ENCODE measurements at places on chromosomes 6 and 20.

DNA sequence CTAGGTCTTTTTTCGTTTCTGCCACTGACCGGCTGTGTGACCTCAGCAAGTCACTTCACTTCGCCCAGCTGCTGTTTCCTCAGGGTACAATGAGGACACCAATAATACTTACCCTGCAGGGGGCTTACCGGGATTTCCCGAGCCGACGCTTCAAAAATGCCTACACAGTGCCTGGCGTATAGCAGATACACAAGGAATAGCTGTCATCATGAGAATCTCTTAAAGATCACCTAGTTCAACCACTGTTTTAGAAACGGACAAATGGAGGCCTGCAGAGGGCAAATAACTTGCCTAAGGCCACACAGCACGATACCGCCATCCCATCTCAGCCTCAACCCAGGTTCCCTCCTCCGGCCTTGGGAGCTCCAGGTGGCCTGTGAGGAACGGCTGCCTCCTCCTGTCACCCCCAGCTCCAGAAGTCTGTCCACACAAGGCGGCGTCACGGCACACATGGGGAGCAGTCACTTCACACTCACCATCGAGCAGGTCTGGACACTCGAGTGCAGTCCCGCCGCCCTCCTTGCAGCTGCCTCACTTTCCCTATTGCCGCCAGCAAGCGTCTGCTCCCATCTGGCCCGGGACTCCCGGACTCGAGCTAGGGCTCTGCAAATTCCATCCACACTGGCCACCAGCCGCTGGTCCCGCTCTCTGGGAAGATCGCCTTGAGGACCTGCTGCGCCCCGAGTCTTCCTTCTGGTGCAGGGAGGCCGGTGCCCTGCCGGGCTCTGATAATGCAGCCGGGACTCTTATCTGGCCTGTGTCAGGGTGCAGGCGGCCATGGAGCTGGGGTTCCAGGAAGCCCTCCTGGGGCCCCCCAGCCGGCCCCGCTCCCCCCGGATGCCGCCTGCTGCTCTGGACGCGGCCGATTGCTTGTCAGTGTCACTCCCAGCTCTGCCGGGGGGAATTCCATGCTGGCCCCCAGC is at the start of gene RIPOR3:
RIPOR3 (minus strand) TSS at position 893 of the 923 bp plus-strand sequence; CDS start at position 479, 414 bp downstream.
- DNase-seq = no peak

DNA sequence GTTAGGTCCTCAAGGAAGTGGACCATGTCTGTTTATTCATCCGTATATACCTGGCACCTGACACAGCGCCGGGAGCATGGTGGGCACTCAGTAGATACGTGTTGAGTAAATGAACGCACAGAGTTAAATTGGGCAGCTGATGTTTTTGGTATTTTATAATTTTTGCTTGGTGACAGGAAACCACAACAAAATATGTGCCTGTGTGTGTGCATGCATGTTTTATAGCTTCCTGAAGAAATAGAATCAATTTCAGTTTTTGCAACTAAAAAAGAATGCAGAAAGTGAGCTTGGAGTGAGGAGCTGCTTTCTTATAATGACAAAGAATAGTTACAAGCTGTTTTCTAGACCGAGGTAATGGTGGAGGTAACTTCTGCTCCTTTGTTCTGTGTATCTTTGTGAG is 91.4 kb downstream of the PLCB4 start:
- DNase-seq = no peak

- no peak for DNase-seq
These were observed 273.5 kb downstream of the COL12A1 start for GRCh38 chr6:74932232-74932888.

GRCh38 chr20:34363465-34364222 is 571 bp downstream of the ITCH start:
- no peak for DNase-seq

- no peak for DNase-seq
These were observed 38.6 kb upstream of the FABP7 start for GRCh38 chr6:122740936-122741335.

DNA sequence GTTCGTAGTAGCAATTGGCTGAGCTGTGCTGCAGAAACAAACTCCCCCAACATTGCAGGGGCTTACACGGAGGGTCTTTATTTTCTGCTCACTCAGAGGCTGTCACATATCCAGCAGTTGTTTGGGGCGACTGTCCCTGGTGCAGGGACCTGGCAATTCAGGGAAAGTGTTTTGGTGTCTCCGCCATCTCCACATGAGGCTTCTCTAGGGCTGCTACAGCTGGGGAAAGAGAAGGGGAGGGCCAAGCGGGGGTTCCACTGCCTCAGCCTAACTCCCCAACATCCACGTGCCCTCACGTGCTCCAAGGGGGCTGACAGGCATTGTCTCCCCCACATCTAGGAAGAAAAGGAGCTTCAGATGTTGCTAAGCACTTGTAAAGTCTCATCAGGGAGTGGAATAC is 61.3 kb upstream of the NXT1 start:
- DNase-seq = no peak

DNA sequence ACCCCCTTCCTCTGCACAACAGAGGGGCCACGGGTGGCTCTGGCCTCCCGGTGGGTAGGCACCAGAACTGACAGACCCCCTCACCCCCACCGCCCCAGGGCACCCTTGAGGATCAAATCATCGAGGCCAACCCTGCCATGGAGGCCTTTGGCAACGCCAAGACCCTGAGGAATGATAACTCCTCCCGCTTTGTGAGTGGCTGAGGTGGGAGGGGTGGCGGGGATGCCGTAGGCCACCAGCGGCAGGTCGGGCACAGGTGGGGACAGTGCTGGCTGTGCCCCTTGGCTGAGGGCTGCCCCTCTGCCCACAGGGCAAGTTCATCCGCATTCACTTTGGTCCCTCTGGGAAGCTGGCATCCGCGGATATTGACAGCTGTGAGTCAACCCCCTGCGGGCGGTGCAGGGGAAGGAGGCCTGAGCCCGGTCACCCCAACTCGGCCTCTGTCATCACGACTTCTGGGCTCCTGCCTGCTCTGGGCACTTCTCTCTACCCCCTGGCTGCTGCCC is 29.1 kb downstream of the MYH7B start:
- DNase-seq = no peak

DNA sequence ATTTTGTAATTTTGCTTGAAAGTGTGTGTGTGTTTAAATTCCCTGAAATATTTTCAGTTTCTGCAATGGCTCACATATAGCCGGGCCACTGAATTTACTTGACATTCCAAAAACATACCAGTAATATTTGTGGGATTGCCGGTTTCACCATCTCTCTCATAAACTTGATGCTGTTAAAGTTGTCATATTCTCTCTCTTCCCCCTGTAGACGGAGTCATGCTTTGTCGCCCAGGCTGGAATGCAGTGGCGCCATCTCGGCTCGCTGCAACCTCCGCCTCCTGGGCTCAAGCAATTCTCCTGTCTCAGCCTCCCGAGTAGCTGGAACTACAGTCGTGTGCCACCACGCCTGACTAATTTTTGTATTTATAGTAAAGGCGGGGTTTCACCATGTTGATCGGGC is 122.1 kb downstream of the TIAM2 start:
- DNase-seq = no peak

- peak; percentile 60 for DNase-seq
These were observed 58.5 kb downstream of the SUN5 start for GRCh38 chr20:32945710-32946221.

- DNase-seq = no peak
These were observed 104.4 kb upstream of the FAM184A start for GRCh38 chr6:119182875-119183274.

DNA sequence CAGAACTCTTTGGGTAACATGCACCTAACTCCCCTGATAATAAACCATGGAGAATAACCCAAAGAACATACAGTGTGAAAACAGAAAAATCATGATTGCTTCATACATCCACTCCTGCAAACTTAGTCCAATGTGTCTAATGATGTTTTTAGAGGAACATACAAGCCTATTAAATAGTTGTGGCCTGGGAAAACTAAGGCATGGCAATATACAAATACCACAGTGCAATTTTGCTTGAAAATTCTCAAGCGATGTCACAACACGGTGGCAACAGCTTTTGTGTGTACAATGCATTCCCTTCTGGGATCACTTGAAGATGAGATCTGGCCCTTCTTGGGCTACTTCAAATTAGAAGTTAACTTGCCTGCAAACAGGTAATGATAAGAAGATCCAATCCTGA is 16.7 kb downstream of the MAP3K5 start:
- DNase-seq = no peak

DNA sequence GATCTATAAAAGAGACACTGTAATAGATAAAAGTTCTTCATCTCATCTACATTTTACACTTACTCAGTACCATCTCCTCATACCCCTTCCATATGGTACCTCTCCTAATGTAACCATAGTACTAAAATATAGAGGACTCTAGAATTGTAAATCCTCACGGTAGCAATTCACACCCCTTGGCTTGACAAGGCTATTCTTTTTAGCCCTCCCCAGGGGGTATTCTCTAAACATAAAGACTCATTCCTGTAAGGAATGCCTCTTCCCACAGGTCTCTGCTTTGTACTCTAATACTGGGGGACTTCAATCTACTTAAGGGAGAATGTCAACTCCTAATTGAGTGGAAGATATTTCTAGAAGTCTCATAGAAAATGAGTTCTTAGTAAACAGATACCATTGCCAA is 85.9 kb downstream of the VIP start:
- DNase-seq = no peak

DNA sequence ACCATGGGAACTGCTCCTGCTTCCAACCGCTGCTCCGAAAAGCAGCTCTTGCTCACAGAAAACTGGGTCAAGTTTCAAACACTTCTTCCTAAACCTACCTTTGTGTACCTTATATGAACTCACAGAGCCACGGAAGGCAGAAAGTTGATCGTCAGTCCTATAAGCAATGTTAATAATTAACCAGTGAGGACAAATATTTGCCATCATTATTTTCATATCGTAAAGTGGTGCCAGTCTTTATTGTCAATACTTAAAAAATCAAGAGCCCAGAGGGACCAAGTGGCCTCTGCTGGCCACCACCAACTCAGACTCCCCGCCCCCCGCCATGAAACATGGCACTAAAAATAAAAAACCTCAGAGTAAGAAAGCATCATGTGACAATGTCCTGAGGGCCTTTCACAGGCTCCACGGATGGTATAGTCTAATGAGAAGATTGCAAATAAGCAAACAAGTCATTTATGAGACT is 9.1 kb upstream of the PBOV1 start:
- DNase-seq = no peak

DNA sequence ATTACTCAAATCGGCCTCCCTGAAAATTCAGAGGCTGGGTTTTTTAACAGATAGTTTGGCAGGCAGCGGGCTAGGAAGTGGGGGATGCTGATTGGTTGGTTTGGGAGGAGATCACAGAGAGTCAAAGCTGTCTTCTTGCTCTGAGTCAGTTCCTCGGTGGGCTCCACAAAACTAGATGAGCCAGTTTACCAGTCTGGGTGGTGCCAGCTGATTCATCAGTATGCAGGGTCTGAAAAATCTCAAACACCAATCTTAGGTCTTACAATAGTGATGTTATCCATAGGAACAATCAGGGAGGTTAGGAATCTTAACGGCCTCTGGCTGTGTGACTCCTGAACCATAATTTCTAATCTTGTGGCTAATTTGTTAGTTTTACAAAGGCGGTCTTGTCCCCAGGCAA is 190.7 kb downstream of the C6orf118 start:
- DNase-seq = no peak

GRCh38 chr6:140316966-140317365 is 942.5 kb upstream of the CITED2 start:
- DNase-seq = no peak

DNA sequence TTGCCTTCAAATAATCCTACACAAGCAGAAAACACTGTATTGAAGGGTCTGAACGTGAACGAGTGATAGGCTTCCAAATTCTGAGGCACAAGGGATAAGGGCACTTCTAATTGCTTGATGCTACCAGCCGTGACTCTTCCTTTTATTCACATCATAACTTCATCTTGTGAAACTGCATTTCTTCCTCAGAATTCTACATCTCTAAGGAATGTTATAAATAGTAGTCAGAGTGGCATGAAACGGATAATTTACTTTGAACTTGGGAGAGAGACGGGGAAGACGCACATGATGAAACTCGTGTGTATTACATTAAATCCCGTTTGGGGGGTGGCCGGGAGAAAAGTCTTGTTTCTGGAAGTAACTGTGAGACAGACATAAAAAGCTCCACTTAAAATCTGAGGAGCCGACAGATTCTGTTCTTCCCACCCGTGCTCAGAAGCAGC is 754 bp downstream of the HDDC2 start:
- DNase-seq = no peak

GRCh38 chr6:27558028-27558724 is 85.3 kb upstream of the ZNF184 start:
- DNase-seq = no peak

GRCh38 chr20:45959956-45960630 is 11.9 kb downstream of the ZNF335 start:
- no peak for DNase-seq

DNA sequence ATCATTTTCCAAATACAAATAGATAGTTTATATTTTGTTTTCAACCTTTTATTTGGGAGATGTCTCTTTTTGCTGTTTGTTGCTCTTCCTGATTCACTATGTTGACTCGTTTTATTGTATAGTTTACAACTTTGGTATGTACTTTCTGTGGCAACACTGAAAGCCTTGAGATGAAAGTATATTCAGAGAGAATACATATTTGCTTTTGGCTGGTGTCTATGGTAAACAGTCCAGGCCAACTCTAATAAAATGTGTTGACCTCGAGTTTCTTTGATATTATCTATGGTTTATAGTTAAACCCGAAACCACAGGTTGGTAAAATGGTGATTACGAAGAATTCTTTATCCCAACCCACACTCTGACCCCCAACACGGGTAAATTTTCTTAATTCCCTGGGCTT is 919.6 kb upstream of the MAP3K7 start:
- DNase-seq = no peak

DNA sequence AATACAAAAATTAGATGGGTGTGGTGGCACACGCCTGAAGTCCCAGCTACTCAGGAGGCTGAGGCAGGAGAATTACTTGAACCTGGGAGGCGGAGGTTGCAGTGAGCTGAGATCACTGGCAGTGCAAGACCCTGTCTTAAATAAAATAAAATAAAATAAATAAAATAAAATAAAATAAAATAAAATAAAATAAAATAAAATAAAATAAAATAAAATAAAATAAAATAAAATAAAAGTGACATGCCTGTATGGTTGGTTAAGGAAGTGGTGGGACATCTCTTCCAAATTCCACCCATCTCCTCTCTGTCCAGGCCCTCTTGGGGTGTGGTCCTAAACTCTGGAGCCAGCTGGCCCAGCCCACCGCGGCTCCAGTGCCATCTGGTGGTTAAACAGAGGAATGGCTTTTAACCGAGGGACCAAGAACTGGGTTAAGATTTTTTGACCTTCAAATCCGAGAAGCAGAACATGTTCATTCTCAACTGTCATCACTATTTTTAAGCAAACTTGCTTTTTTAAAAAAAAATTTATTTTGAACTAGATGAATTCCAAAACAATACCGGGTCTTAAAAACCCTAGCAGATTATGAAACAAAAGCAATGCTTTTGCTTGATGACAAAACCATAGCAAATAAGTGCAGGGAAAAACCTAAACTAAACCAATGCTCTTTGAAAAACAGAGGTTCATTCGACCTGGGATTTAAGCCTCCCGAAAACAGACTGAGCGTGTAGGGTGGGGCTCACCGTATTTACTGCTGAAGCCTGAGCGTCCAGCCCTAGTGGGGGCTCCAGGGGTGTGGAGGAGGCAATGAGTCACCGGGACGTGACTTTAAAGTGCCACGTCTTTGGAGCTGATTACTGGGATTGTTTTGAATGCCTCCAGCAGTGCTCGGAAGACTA is 68.8 kb downstream of the CDC5L start:
- DNase-seq = peak; percentile 45

All from CD4-positive, alpha-beta T cell treated with Interleukin-12 subunit alpha and Interleukin-12 subunit beta, for 1 hour (primary cell).